ENCODE measurements at places on chromosomes 1 and 21.

DNA sequence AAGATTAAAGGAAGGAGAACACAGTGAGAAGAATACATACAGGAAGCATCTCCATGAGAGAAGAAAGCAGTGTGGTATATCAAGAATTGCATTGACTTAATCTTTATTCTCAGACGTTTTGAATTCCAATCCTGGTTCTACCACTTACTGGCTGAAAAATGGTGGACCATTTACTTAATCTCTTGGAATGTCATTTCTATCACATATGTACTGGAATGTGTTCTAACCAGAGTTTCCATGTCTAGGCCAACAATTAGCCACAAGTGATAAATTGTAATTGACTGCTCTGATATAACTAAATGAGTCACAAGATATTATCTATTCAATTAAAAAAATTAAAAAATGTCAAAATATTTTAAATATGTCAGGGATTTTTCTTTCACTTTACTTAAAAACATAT, 626.1 kb downstream of the PTPRC start:
- DNase-seq: no peak

DNA sequence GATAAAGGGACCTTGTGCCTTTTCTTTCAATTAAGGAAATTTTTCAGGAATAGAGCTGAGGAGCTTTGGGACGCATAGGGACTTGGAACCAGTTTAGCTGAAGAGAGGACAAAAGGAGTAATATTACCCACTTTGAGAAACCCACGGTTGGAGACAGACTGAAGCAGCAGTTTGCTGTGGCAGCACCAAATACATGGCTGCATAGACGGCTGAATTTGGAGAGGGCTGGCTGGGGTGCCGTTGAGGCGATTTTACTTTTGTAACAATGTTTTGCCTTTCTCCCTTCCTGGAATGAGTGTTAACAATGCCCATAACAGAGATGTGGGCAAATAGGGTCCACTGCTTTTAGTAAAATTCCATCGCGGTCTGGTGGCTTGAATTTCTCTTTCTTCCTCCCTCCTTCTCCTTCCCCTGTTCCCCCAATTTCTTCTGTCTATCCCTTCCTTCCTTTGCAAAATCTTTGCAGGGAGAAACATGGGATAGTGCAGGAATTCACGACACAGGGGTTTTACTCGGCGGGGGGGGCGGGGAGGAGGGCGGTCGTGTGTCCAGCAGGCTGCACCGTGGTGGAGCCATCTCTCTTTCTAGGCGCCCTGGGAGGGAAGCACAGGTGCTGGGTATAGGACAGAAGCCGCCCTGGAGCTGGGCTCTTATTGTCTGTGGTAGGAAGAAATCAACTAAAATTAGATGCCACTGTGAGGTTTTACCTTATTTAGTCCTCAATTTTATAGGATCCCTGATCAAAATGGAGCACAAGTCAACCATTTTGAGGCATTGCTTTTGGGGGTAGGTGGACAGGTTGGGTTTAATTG, 6.8 kb downstream of the LHX4 start:
- no peak for DNase-seq

DNA sequence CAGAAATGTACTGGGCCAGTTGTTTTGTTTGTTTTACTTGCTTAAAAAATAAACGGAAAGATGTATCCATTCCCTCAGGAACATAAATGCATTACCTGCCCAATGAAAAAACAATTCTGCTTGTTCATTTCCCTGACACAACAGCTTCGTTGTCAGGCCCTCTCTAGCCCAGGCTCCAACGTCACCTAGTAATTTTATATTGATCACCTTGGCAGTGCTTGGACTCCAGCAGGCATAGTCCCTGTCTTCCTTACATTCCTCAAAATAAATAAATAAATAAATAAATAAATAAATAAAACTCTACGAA, 1.2 kb downstream of the CEP170 start:
- no peak for DNase-seq

- no peak for DNase-seq
Observed at GRCh38 chr1:86992861-86993260, 78.4 kb downstream of the HS2ST1 start.
